Activated CD8-positive, alpha-beta memory T cell treated with anti-CD3 and anti-CD28 coated beads for 4 hours (primary cell): ENCODE measurements at places on chromosomes 1 and 21.

- DNase-seq = no peak
Observed at GRCh38 chr1:101025283-101025656, 314 bp downstream of the DPH5 start.

DNA sequence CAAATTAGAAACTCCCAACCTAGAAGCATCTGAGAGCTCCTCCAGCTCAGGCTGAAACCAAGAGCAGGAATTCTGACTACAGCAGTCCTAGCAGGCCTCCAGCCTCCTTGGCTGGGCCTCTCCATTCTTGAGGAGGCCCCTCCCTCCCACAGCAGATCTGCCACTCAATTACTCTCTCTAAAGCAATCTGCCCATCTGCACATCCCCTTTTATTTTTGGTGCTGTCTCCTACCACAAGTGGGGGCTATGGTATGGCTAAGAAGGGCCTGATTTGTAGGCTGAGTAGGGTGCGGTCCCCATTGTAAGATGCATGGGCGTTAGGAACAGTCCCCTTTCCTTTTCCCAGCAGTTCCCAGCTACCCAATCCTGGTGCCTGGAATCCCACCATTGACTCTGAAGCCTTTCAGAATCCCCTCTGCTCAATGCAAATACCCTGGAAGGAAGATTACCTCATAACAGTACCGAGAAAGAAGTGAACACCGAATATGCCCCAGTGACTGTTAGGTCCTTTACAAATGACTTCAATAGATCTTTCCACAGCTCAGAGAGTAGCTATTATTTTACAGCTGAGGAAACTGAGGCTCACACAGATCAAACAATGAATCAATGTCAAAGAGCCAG lies 11.6 kb upstream of the TTC39A start:
- DNase-seq = no peak

DNA sequence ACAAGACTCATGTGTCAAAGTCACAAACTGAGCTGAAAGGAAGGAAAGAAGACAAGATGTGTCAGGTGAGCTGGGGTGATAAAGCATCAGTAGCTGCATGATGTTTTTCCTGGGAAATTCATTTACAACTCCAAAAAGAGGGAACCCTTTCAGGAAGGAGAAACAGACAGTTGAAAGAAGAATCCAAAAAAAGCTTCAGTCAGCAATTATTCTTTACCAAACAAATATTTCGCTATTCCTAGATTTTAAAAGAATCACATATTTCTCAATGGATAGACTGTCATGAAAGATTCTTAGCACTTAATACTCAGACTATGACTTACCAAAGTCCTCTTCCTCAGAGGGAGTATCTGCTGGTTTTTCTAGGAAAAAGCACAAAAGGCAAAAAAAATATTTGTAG lies 214.7 kb downstream of the SLC44A5 start:
- no peak for DNase-seq

DNA sequence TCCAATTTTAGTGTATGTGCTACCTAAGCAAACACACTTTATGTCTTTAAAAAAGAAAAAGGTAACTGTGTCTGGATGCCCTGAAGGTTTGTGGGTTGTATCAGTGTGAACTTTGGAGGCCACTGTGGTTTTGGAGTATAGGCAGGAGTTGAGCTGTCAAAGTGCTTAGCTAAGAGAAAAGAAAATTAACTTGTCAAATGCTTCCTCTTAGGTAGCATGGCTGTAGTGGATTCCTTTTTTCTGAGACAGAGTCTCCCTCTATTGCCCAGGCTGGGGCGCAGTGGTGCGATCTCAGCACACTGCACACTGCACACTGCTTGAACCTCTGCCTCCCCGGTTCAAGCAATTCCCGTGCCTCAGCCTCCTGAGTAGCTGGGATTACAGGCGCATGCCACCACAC lies 11.2 kb upstream of the SLC41A1 start:
- DNase-seq = no peak
